ENCODE measurements at places on chromosomes 16 and 17.

- DNase-seq: no peak
Observed at GRCh38 chr16:17469741-17470181, 999 bp downstream of the XYLT1 start.

GRCh38 chr17:19017401-19017800, 12.8 kb upstream of the FAM83G start:
- peak; percentile 68 for DNase-seq

DNA sequence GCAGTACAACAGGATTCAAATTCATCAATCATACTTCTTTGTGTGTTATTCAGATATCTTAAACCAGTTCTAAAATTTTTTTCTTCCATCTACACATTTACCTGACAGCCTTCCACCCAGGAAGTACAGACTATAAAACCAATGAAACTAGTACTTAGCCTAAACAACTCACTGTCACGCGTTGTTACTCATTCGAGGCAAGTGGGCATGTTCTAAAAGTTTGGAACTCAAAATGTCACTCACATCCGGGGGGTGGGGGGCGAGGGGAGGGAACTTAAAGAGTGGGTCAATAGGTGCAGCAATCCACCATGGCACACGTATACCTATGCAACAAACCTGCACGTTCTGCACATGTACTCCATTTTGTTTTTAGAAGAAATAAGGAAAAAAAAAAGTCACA, 90.4 kb upstream of the PLEKHM1 start:
- no peak for DNase-seq

GRCh38 chr17:64356304-64356686, 34.4 kb downstream of the PECAM1 start:
- DNase-seq: no peak

- DNase-seq: no peak
Observed at GRCh38 chr16:11801481-11802021, 4.5 kb upstream of the ZC3H7A start.

DNA sequence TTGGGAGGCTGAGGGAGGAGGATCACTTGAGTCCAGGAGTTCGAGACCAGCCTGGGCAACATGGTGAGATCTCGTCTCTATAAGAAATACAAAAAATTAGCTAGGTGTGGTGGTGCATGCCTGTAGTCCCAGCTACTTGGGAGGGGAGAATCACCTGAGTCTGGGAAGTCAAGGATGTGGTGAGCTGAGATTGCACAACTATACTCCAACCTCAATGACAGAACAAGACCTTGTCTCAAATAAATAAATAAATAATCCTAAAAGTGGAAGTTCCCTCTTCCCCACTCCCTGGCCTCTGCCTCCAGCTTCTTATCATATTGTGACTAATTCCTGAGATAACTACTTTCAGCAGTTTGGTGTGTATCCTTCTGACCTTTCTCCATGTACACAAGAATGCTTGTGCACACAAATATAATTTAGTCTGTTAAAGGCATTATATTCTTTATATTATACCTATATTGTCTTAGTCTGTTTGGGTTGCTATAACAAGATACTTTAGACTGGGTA, 23.5 kb upstream of the DNAJA2 start:
- no peak for DNase-seq

DNA sequence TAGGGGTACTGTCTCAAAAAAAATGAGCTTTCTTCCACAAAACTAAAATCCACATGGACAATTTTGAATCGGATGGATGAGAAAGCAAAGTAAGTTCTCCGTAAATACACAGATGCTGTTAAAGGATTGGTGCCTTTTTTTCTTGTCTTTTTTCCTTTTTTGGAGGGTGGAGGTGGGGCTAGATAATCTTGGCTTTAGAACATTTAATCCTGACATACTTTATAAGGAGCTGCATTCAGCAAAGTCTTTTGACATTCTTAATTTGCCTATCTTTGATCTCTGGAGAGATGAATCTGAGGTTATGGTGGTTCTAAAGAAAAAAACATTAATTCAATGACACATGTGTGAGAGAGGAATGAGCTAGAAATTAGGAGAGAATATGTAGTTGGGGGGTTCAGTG, 312.3 kb upstream of the KCNJ16 start:
- no peak for DNase-seq

GRCh38 chr17:80328634-80329380, 68.2 kb downstream of the RNF213 start:
- DNase-seq: peak; percentile 32

DNA sequence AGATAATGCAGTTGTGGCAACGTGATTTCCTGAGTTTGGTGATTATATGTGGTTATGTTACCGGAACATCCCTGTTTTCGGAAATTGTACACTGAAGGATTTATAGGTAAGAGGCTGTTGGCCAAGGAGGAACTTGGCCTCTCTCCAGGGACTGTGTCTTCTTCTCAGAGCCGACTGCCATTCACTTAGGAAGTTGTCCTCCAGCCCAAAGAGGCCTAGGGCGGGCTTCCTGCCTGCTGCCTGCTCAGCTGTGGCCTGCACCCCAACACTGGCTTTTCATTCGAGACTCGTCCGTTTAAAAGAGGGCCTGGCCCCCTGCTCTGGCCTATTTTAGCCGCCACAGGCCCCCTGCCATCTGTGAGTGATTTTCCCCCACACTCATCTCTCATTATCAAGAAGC, 64.3 kb downstream of the ZDHHC7 start:
- DNase-seq: no peak

DNA sequence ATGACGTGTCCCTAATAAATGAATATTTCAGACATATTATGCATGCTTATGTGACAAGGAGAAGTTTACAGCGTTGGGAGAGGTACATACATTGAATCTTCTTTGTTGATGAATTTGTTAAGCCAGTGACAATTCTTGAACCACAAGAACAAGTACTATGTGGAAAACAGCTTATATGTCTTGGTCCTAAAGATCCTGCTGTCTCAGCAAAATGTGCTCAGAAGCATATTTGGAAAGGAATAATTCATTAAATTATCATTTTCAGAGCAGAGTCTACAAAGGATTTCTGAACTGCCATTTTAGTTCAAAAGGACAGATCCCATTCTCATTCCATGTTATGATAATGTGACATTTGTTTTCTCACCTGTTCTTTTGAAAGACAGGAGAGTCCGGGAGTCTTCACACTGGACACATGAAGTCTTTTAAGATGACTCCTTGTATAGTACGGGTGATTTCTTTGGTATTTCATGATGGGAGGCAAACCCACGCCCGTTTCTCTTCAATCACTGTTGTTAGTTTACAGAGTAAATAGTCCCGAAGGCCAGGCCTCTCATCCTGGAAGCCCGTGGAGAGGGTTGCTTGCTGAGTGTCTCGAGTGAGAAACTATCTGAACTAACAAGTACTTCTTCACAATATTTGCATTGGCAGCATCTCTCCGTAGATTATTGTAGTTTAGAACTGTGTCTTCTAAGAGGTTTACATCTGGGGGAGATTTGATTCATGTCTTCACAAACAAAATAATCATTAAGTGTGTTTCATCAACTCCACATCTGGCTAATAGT, 26.7 kb downstream of the VPS35L start:
- DNase-seq: no peak

DNA sequence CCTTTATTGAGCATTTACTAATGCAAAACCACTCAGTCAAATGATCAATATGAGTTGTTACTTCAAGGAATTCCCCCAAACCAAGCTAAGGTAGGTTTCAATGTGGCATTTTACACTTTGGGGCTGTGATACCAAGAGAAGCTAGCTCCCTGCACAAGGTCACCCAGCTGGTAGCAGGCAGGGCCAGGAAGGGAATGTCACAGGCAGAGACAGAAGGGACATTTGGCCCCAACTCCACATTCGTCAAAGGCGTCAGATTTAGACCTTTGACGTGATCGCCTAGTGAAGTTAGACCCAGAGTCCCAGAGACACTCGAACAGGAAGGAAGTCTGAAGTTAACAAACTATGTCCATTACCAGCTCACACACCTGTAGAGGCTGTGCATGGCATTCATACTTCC, 5.5 kb upstream of the SMG1 start:
- DNase-seq: no peak

GRCh38 chr17:48472411-48473281, 42.6 kb upstream of the SKAP1 start:
- no peak for DNase-seq

DNA sequence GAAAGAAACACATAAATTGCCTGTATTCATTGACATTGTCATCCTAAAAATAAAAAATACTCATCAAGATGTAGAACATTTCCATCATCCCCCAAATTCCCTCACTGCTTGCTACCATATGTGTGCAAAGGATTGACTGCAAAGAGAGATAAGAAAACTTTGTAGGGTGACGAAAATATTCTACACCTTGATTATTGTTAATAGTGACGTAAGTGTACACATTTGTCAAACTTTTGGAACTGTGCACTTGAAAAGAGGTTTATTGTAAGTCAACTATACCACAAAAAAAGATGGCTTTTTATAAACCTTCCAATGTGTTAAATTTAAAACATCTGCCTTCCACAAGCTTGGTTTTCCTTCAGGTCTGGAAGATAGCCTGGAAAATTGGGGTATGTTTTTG, 359.5 kb downstream of the CDH8 start:
- DNase-seq: no peak

GRCh38 chr17:76151896-76152454, 10.9 kb upstream of the FOXJ1 start:
- DNase-seq: no peak

DNA sequence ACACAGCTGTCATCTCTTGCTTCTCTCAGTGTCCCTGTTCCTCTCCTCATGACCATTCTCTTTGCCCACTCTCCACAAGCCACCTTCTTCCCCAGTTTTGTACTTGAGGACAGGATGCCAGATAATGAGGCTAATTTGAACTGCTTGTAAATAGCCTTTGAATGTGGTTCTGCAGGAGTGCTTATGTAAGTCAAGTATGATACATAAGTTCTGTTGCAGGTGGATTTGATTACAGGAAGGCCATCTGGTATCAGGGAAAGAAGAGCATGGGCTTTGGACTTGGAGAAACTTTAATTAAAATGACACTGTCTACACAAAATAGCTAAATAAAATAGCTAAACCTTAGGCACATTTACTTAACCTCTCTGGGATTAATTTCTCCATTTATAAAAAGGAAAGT, 120.2 kb upstream of the HLF start:
- DNase-seq: no peak
